ENCODE measurements at places on chromosomes 4 and X. TPM values are rescaled to one million over a fixed set of nuclear protein-coding genes. Genes with fewer than 3 reads are reported as not detected.

DNA sequence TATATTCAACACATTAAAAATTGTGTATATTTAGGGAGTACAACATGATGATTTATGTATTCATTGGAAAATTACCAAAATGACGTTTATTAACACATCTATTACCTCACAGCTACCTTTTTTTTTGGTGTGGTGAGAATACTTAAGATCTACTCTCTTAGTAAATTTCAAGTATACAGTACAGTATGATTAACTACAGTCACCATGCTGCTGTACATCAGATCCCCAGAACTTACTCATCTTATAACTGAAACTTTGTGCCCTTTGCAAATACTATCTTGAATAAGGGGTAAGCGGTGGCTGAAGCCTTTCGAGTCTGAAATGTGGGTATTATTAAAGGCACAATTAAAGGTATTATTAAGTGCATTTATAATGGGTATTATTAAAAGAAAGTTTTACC, 976 bp downstream of the PHKA1 start:
- H3K36me3 ChIP-seq, result no peaks in the 10 kb centered on the region
- DNase-seq, result no peak
- H3K4me3 ChIP-seq, result no peak overlapping the region
- H3K4me1 ChIP-seq, result no peaks in the 10 kb centered on the region

GRCh38 chrX:2690856-2691542, at the start of gene CD99:
Gene CD99 (plus strand): TSS chrX:2691295. CDS start chrX:2691361, 66 bp downstream.
- H3K27me3 ChIP-seq, result no peaks in the 10 kb centered on the region
- DNase-seq, result peak; percentile 96

DNA sequence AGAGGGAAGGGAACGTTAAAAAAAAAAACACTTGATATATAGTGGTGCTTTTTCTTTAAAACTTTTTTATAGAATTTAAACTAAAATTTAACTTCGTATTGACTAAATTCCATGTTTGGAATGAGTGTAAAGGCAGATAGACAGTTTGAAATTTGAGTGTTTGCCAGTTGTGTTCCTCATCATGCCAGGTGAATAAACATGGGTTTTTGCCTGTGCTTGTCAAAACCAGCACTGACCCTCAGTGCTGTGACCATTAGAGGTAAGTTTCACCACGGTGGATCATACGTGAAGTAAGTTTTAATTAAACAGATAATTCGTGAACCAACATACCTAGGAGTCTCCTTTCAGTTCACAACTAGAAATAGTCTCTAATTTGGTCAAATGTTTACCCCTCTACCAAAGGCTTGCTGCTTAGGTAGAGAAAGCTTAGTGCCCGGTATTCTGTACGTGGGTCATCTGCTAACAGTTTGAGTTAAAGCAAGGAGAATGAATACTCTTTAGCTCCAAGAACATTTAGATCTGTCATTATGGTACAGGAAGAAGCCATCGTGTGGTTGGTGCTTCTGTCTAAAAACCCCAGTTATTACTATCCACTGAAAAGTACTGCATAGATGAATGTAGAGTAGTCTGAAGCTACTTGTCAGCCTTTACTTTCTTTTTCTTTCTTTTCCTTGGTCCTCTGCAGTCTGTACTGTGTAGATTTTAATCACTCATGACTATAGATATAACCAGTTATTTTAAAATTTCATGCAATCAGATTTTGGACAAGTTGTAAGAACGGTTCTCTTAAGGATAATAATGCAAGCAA, 32.7 kb downstream of the KIAA0232 start:
- no peaks in the 10 kb centered on the region for H3K27me3 ChIP-seq
- no peak overlapping the region for H3K27ac ChIP-seq
- no peaks in the 10 kb centered on the region for H3K4me1 ChIP-seq

STS gene
- total RNA-seq, result 49.1 TPM

LANCL3 gene
- not detected for total RNA-seq

DNA sequence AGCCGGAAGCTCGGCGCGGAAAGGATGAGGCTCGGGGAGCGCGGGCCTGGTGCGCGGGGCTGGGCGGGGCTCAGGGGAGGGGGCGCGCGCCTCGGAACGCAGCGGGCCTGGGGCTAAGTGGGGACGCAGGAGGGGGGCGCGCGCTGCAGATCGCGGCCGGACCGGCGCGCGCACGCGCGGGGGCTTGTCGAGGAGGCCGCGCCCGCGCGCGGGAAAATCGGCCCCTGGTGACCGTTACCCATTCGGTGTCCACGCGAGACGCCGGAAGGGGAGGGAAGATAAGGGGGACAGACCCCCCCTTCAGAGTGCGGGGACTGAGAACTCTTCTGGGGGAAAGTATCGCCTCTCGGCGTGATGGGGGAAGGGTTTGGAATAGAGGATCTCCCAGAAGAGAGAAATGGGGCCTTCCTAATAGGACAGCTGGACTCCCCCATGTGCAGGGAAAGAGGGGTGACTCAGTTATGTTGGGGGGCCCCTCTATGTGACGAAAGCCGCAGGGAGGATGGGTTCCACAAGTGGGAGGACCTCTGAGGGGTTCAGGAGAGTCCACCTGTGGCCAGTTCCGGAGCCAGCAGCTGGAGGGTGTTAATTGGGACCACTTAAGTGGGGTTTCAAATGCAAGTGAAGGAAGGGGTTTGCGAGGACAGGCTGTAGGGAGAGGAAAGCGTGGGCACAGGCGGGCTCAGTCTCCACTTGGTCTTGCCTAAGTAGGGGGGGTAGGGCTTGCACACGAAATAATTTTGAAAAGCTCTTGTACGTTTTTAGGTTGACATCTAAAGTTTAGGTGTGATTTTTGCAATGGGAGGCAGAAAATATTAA, 584 bp downstream of the SUV39H1 start:
- no peaks in the 10 kb centered on the region for H3K4me1 ChIP-seq
- H3K27me3 ChIP-seq, result no peaks in the 10 kb centered on the region
- DNase-seq, result peak; percentile 47
- peak overlapping the region; percentile 79 for H3K27ac ChIP-seq
- H3K36me3 ChIP-seq, result no peaks in the 10 kb centered on the region

GRCh38 chr4:26839534-26839951, 21.1 kb upstream of the STIM2 start:
- H3K27ac ChIP-seq, result no peak overlapping the region
- DNase-seq, result no peak
- H3K36me3 ChIP-seq, result no peaks in the 10 kb centered on the region
- no peaks in the 10 kb centered on the region for H3K4me1 ChIP-seq
- no peak overlapping the region for H3K4me3 ChIP-seq

DNA sequence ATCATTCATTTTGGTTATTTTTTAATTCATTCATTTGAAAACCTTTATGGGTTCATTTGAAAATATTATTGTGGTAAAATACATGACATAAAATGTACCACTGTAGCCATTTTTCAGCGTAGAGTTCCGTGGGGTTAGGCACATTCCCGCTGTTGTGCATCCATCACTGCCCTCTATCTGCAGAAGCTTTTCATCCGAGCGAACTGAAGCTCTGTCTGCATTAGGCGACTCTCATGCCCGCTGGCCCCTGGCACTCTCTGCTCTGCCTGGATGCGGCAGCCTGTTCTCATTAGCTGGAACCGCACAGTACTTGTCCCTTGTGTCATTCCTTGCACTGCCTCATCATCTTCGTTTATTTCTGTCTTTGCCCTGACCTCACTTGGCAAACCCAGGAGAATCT, 17.5 kb downstream of the CFAP99 start:
- H3K27ac ChIP-seq, result no peak overlapping the region
- no peak overlapping the region for H3K4me3 ChIP-seq
- no peaks in the 10 kb centered on the region for H3K27me3 ChIP-seq
- H3K36me3 ChIP-seq, result no peaks in the 10 kb centered on the region
- no peaks in the 10 kb centered on the region for H3K4me1 ChIP-seq

DNA sequence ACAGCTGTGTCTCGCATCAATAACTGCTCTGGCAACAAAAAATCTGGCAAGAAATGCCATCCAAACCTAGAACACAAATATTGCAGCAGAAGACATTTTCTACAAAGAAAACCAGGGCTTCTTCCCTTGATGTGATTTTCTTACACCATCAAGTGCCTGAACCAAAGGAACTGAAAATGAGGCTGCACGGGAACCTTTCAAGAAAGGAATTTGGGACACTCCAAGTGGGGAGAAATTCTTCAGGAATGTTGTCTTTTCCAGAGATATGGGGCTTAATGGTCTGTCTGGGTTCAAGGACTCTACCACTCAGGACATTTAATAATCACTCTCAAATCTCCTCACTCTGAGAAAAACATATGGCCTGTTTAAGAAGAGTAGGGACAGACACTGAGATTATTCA, 57.6 kb downstream of the PRDM5 start:
- H3K4me1 ChIP-seq, result peaks cover 5% of the 10 kb centered on the region
- H3K27me3 ChIP-seq, result no peaks in the 10 kb centered on the region
- no peak overlapping the region for H3K4me3 ChIP-seq

ABLIM2 gene
- total RNA-seq, result not detected
